NCI-H510A treated with DMSO at 0.1 percent for 48 hours (cell line): ENCODE measurements at places on chromosomes 5 and 9.
A peak's percentile ranks its signal among the peaks of the same experiment; 100 is the strongest.

DNA sequence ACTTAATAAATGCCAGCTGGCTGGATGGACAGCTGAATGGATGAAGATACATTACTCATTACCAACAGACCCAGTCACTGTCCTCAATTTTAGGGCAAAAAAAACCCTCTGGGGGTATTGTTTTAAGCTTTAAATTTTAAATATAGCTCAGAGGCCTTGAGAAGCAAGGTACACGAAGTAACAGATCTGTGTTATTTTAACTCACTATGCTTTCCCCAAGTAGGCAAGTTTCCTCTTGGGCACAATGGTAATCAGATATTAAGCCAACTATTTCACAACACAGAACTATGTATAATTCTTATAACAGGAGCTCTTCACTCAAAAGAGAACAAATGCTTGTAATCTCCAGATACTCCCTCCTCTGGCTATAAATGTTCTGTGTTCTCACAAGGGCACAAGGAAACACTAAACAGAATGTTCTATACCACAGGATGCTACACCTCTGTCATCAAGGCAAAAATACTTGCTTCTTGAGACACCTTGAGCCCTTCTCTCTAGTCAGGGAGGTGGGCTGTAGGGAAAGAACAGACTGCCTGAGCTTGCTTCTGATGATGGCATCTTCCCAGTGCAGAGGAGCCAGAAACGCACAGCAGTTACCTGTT is 443.8 kb downstream of the SPOCK1 start:
- DNase-seq, result no peak

- DNase-seq, result peak; percentile 24
Measured at GRCh38 chr9:84061613-84062193, 81.1 kb downstream of the RMI1 start.

DNA sequence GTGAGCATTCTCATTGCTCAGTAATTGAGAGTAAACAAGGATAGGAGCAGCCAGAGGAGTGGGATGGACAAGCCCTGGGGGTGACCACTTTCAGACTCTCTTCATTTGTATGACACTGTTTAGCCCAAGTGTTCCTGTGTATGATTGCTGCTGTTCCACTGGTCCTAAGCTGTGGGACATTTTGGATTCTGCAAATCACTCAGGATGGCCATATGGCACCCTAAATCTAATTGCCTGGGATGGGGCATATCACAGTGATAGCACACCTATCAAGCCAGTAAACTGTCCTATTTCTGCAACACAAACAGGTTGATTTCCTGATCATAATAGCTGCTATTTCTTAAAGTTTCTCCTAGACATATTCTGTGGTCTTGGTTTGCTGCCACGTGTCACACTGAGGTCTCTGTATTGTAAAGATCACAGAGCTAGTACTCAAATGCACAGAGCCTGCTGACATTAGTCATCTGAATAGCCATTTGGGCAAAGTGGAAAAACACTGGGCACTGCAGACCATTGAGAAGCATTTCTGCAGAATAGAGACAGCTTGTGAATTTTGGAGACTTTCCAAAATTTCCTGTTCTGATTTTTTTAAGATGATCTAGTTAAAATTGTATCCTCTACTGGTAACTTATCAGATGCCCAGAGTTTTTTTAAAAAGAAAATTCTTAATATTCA is 320.2 kb downstream of the RFX3 start:
- no peak for DNase-seq

- no peak for DNase-seq
Measured at GRCh38 chr5:68479524-68479923, 264.0 kb downstream of the PIK3R1 start.

GRCh38 chr9:33364127-33364526 is 38.2 kb downstream of the AQP7 start:
- DNase-seq, result no peak

DNA sequence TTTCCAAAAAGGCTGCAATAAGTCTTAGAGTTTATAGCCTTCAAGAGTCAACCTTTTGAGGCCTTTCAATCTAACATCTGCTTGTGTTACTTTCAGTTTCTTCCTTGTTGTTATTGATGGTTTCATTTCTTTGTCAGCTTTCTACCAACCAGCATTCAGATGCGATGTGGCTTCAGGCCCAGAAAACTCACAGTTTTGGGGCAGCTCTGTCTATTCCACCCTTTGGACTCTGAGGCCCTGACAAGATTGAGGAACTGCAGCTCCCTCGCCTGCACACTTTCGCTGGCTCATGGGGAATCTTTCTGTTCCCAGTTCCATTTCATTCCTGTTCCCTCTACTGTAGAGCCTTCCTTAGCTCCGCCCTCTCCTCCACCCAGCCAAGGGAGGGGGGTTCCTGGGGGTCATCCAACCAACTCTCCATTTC is 13.3 kb upstream of the WHRN start:
- DNase-seq, result no peak

- DNase-seq, result no peak
Measured at GRCh38 chr5:60092671-60093422, 199.3 kb upstream of the PDE4D start.

- DNase-seq, result no peak
Measured at GRCh38 chr5:174529925-174530681, 194.3 kb upstream of the MSX2 start.

DNA sequence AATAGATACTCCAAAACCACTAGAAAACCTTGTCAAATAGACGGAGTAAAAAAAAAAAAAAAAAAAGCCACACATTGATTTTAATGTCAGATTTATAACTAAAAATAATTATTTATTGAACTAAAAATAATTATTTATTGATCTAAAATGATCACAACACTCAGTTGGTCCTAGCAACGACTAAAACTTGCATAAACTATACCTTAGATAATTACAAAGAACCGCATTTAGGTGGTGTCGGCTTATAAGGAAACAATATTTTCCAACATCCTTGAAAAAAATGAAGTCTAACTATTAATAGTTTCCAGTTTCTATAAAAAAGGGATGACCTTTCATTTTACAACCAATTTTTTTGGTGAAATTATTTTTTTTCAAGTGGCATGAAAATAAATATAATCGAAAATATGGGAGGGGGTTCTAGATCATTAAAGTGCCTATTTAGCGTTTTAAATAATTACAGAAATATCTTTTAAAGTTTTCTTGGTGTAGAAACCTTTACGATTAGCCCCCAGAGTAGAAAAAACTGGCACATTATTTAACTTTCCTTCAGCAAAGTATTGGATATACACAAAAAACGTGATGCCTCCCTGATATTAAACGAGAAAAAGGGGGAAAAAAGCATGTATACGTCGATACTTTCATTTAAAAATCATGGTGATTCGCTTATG is 3.7 kb downstream of the ARRDC3 start:
- DNase-seq, result peak; percentile 37

- no peak for DNase-seq
Measured at GRCh38 chr9:77512876-77513275, 135.2 kb downstream of the GNA14 start.

GRCh38 chr9:31089549-31090221 is 1294.8 kb upstream of the ACO1 start:
- DNase-seq, result no peak

DNA sequence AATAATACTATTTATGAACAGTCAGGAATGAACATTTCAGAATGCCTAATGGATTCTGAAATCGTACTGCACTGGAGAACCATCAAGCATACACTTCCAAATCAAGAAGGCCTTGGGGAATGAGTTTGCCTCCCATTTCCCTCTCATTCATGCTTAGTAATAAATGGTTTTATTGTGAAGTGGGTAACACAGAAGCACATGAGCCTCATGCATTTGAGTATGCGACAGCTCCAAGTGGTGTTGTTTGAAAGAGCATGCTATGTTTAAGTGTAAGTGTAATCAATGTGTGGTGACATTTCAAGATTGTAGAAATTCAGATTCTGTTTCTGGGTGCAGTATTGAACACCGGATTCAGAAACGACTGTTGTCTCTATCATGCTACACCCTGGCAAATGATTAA is 60.0 kb downstream of the SGCD start:
- no peak for DNase-seq

GRCh38 chr5:28344836-28345433 is 1306.5 kb upstream of the CDH9 start:
- DNase-seq, result peak; percentile 64
